Cardiac septum (tissue), 1 donor: ENCODE measurements at places on chromosomes 1 and 21. TPM values are rescaled to one million over a fixed set of nuclear protein-coding genes. Genes with fewer than 3 reads are reported as not detected.

EEIG2 gene
- 7.3 TPM for total RNA-seq

RBBP5 gene
- total RNA-seq, result 10.1 TPM

SRGAP2C gene
- 9.8 TPM for total RNA-seq

OVAAL gene
- 6.3 TPM for total RNA-seq

PGLYRP4 gene
- total RNA-seq, result not detected

DSTYK gene
- total RNA-seq, result 7.3 TPM

PLA2G4A gene
- 1.3 TPM for total RNA-seq

DYNLT4 gene
- total RNA-seq, result not detected

- no peak for DNase-seq
Measured at GRCh38 chr1:64750875-64751274, 6.0 kb downstream of the RAVER2 start.

- no peak for DNase-seq
Measured at GRCh38 chr1:234231061-234231892, 142.0 kb upstream of the COA6 start.

DNA sequence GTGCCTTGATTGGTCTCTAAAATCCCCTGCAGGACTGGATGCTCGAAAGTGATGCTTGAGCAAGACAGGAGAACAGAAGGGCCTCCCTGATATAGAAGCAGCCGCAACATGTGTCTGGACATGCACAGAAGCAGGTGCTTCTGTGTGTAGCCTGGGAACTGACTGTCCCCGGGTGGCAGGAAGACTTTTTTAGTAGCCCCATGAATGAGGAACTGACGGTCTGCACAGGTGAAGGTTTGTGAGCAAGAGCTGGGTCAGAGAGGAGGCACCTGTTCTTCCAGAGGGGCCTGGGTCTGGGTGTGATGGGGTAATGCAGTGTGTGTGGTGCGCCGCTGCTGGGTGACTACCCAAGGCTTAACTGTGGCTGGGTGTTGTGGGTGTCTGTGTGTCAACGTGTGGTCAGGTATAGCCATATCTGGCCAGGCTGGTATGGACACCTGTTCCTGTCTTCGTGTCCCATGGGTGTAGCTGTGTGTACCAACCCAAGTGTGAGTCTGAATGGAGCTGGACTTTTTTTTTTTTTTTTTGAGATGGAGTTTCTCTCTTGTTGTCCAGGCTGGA, 39.1 kb upstream of the FOXO6 start:
- DNase-seq, result no peak

- DNase-seq, result no peak
Measured at GRCh38 chr1:78607334-78607927, 12.8 kb upstream of the IFI44L start.

- DNase-seq, result peak; percentile 71
Measured at GRCh38 chr1:18481921-18482701, 1.4 kb downstream of the KLHDC7A start.

DNA sequence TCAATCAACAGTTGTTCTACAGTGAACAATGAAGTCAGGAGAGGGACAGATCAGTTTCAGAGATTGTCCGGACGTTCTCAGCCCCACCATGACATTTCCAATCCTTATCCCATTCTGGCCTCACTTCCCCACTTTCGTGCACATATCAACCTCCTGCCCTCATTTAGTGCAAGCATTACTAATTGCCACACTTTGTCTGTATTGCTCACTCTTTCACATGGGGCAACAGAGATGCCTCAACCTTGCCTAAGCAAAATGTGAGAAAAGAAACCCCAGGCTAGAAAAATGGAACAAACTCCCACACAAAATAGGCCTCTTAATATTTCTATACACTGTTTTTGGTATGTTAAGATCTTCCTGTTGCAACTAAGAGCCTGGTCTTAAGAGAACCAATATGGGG, 8.9 kb upstream of the RGS1 start:
- DNase-seq, result no peak

GRCh38 chr1:232648316-232648715, 18.4 kb upstream of the SIPA1L2 start:
- no peak for DNase-seq
